Caco-2 (cell line): ENCODE measurements at places on chromosomes 12 and 14. TPM values are rescaled to one million over a fixed set of nuclear protein-coding genes. Genes with fewer than 3 reads are reported as not detected.

GRCh38 chr14:103711516-103712431 lies 3.5 kb downstream of the XRCC3 start:
- no peak overlapping the region for H3K27ac ChIP-seq
- no peaks in the 10 kb centered on the region for H3K27me3 ChIP-seq
- no peak overlapping the region for H3K4me3 ChIP-seq
- DNase-seq: no peak
- peaks cover 5% of the 10 kb centered on the region; the same call in 1 of the 2 replicates for H3K4me1 ChIP-seq
- no peaks in the 10 kb centered on the region; the same call in 1 of the 2 replicates for H3K36me3 ChIP-seq

DNA sequence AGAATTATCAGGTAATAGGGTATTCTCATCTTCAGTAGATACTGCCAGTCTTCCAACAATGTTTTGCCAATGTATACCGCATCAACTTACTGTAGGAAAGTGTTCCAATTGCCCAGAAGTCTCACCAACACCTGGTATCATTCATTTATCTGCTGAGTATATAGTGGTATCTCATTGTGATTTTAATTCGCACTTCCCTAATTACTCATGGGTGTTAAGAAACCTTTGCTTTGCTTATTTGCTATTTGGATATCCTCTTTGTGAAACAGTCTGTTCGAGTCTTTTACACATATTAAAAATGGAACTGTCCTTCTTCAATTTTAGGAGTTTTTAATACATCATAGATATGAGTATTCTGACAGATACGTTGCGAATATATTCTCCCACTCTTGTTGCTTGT lies 6.1 kb downstream of the TM7SF3 start:
- DNase-seq: no peak
- no peak overlapping the region for H3K4me3 ChIP-seq
- no peak overlapping the region for H3K27ac ChIP-seq
- H3K27me3 ChIP-seq: no peaks in the 10 kb centered on the region

GRCh38 chr14:23351681-23352505 lies 794 bp downstream of the SLC22A17 start:
- no peaks in the 10 kb centered on the region for H3K36me3 ChIP-seq
- no peak overlapping the region for H3K27ac ChIP-seq
- no peaks in the 10 kb centered on the region for H3K27me3 ChIP-seq

Gene GALNT6
- 170 and 190 TPM in 2 replicates for total RNA-seq

Gene BHLHE41
- 3.2 and 4.4 TPM in 2 replicates for total RNA-seq

Gene MIPOL1
- 18.7 and 20.9 TPM in 2 replicates for total RNA-seq

DNA sequence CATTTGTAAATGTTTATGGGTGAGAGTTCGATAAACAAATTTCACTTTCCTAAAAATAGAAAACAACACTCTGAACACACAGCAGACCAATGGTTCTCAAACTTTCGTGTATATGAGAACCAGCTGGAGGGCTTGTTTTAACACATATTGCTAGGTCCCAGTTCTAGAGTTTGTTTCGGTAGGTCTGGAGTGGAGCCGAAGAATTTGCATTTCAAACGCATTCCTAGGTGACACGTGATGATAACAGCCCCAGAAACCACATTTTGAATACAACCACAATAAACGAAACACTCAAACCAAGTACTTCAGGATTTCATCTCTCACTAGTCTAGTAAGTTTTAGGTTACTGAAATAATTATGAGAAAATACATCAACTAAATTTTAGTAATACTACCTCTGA lies 17.1 kb downstream of the SEC23A start:
- H3K4me1 ChIP-seq: no peaks in the 10 kb centered on the region
- no peak for DNase-seq
- H3K36me3 ChIP-seq: peaks cover 5% of the 10 kb centered on the region

GRCh38 chr14:92414690-92415445 lies 91.9 kb downstream of the SLC24A4 start:
- no peak for DNase-seq
- no peak overlapping the region for H3K4me3 ChIP-seq
- H3K27ac ChIP-seq: no peak overlapping the region
- no peaks in the 10 kb centered on the region for H3K27me3 ChIP-seq
